Thymus (tissue), 14 donors: ENCODE measurements at places on chromosomes 13 and 19.

GRCh38 chr19:3330047-3330446 is 36.3 kb upstream of the NFIC start:
- DNase-seq: no peak

DNA sequence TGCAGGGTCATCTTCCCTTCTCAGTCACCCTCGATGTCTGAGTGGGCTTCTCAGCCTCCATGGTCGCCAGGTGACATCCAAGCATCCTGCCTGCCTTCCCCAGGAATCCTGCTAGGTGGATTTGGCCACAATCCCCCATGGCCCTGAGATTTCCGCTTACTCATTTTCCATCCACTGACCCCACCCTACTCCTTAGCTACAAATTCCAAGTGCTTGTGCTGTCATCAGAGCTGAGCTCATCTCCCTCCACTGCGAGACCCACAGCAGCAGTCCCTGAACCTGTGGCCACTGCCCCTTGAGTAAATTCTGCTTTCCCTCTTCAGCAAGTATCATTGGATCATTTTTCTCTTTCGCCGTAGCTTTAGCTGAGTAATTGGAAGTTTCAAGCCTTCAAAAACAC is 90.5 kb upstream of the ANKRD10 start:
- DNase-seq: no peak

- DNase-seq: peak; percentile 39
Observed at GRCh38 chr19:58009666-58010301, 7.2 kb upstream of the ZNF606 start.

GRCh38 chr13:114065141-114065925 is 67.1 kb downstream of the RASA3 start:
- DNase-seq: peak; percentile 80

DNA sequence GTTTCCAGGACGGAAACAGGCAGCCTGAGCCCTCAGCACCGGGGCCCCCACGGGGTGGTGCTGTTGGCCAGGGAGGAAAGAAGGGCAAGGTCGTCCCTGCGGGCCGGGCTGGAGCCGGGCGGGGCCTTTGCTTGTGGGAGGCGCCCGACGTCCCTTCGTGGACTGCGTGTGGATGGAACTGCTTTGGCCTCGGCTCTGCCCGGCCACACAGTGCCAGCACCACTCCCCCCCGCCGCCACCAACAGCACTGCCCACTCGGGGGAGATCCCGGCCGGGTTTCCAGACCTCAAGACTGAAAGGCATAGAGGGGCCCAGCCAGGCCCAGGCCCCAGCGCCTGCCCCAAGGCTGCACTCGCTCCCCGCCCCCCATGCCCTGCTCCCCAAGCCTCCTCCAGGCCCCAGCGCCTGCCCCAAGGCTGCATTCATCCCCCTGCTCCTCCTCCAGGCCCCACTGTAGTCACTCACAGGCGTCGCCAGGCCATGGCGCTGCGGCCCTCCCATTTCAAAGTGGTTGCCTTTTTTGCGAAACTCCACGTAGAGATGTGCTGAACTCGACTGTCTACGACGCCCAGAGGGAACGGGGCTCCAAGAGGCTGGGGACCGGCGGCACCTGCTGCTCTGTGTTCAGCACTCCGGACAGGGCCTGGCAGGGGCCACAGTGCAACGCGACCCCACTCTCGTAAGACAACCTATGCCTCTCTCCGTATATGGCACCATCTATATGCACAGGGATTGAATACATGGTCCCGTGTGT is 22.5 kb downstream of the C13orf46 start:
- peak; percentile 35 for DNase-seq

GRCh38 chr19:38072776-38073750 is 151.0 kb downstream of the DPF1 start:
- no peak for DNase-seq

DNA sequence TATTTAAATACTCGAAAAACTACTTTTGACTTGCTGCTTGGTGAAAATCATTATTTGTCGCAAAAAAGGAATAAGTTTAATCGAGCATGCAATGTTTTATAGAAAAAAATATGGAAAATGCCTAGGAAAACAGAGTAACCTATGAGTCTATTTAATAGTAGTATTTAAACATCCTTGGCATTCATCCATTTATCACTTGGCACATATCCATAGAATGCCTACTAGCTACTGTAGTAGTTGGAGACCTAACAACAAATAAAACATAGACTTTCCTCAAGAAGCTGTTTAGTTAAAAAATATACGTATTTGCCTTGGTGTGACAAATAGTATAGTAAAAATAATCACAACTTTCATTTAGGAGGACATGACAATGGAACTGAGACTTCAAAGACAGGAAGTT is 302.1 kb downstream of the DIAPH3 start:
- no peak for DNase-seq

GRCh38 chr19:46946611-46947238 is 72.9 kb upstream of the NPAS1 start:
- no peak for DNase-seq

DNA sequence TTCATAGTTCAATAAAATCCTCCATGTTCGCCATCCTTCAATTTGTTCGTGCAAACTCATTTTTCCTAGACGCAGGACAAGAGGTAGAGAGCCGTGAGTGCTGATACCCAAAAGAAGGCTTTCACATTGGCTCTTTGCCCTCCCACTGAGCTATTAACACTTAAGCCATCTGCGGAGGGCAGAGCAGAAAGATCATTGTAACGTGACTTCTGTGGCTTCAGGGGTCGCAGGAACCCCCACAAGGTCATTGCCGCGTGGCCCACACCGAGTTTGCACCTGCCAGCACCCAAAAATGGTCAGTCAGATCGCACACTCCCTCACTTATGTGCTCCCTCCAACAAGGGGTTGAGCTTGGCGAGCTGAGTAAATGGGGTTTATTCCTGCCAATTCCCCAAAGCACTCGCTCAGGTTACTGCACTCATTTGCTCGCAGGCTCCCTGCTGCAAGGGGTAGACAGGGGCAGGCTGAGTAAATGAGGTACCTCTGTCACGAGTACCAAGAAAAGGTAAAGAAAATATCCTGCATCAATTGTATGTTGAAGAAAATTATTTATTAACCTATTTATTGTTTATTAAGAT is 144.1 kb downstream of the PRR20E start:
- no peak for DNase-seq

- no peak for DNase-seq
Observed at GRCh38 chr13:52851137-52851962, 2.9 kb upstream of the PCDH8 start.

- DNase-seq: no peak
Observed at GRCh38 chr19:33700408-33701013, 78.8 kb downstream of the CHST8 start.

DNA sequence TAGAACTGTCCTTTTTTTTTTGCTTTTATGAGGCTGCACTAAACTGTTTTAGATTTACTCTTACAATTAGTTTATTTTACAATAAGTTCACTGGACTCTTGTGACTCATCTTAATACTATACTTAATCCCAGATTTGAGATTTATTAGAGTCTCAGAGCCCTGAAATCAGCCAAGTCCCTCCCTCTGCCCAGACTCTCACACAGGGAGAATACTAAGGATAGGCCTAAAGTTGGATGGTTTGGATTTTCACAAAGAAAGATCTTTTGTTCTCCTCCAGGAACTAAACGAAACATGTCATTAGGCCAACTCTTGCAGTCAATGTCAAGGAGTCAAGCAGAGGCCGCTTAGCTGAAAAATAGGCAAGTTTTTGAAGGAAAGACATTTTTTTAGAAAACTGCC is 42.7 kb upstream of the MIR17HG start:
- no peak for DNase-seq

DNA sequence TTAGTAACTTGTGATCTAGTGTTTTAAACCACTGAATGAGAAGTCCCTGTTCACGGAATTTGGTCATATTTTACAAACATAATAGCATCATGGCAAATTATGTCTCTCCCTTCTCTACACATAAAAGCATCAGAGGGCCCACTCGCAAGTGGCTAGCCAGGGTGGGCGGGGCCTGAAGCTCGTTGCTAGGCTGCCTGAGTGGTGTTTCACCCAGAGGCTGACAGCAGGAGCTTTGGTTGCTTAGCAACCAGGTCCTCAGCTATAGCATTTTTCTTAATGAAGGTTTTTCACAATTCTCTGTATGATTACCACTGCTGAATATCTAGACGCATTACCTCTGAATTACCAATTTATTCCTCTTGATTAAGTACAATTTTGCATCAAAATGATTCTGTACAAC is 126.5 kb downstream of the NALCN start:
- DNase-seq: no peak

- DNase-seq: no peak
Observed at GRCh38 chr13:76983676-76984075, 8.2 kb upstream of the CLN5 start.

GRCh38 chr13:113833111-113833830 is 30.6 kb downstream of the GAS6 start:
- DNase-seq: no peak

DNA sequence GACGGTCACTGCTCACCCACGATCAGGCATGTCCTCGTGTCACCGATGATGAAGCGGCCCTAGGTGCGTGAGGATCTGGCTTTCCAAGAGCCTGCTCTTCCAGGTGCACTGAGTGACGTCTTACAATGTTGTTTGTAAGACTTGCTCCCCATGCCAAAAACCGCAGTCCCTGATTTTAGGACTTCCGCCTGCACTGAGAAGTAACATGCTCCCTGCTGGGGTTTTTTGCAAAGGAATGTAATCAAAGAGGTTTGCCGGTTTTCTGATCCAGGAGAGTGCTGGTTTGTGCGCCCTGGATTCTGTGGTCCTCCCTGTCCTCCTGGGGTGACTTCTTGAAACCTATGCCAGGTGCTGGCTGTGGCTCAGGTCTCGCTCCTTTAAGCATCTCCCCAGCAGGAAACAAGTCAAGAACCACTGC is 38.8 kb downstream of the MYO9B start:
- no peak for DNase-seq

- DNase-seq: no peak
Observed at GRCh38 chr13:75072368-75072767, 409.6 kb downstream of the TBC1D4 start.

- no peak for DNase-seq
Observed at GRCh38 chr19:9073806-9074205, 13.1 kb upstream of the OR1M1 start.

DNA sequence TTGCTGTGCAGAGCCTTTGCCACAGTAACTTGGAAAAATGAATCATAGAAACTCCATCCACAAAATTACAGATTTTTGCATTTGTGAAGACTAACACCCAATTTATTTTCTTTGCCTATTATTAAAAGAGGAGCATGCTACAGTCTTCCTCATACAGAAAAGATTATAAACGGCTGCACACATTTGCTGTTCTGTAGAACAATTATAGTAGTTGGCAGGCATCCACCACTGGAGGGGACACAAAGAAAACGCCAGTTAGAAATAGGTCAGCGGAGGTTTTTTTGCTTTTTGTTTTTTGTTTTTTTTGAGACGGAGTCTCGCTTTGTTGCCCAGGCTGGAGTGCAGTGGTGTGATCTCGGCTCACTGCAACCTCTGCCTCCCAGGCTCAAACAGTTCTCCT is 51.6 kb downstream of the SACS start:
- no peak for DNase-seq

GRCh38 chr19:1254530-1255185 is 6.3 kb downstream of the MIDN start:
- no peak for DNase-seq

- no peak for DNase-seq
Observed at GRCh38 chr19:48568345-48568886, 16.4 kb downstream of the SULT2B1 start.

- no peak for DNase-seq
Observed at GRCh38 chr13:103883164-103883563, 816.9 kb upstream of the SLC10A2 start.

GRCh38 chr19:1168572-1169410 is 5.3 kb downstream of the SBNO2 start:
- no peak for DNase-seq
